ENCODE measurements at places on chromosomes 12 and 14. TPM values are rescaled to one million over a fixed set of nuclear protein-coding genes. Genes with fewer than 3 reads are reported as not detected.

The TMEM120B gene
- total RNA-seq = 11.7 TPM

The RDH16 gene
- total RNA-seq = 1.0 TPM

The SSPN gene
- 41.0 TPM for total RNA-seq

The FBLN5 gene
- 69.1 TPM for total RNA-seq

The KRT83 gene
- total RNA-seq = not detected

The GEMIN2 gene
- 35.5 TPM for total RNA-seq

The MED13L gene
- 319 TPM for total RNA-seq

The NKX2-1 gene
- total RNA-seq = not detected

The DACT1 gene
- total RNA-seq = 27.2 TPM

The MON2 gene
- total RNA-seq = 208 TPM

The BATF gene
- total RNA-seq = 2.1 TPM

The C1R gene
- total RNA-seq = 94.5 TPM

The CNOT2 gene
- 463 TPM for total RNA-seq

The TGM1 gene
- 6.2 TPM for total RNA-seq

The PEX5 gene
- 52.9 TPM for total RNA-seq

The ANHX gene
- not detected for total RNA-seq

The RFLNA gene
- total RNA-seq = 11.1 TPM

The TAS2R50 gene
- total RNA-seq = 17.0 TPM

The RPL41 gene
- total RNA-seq = 774 TPM

Data from camera-type eye (tissue), 1 donor.